ENCODE measurements at places on chromosomes 1 and 21. TPM values are rescaled to one million over a fixed set of nuclear protein-coding genes. Genes with fewer than 3 reads are reported as not detected.

GRCh38 chr1:201766131-201766866, 62.7 kb upstream of the IPO9 start:
- H3K36me3 ChIP-seq, result peaks cover 7% of the 10 kb centered on the region
- H3K4me3 ChIP-seq, result no peak overlapping the region
- H3K27me3 ChIP-seq, result no peaks in the 10 kb centered on the region
- H3K27ac ChIP-seq, result no peak overlapping the region

- no peaks in the 10 kb centered on the region for H3K4me1 ChIP-seq
- H3K4me3 ChIP-seq, result no peak overlapping the region
- no peak overlapping the region for H3K27ac ChIP-seq
- H3K27me3 ChIP-seq, result no peaks in the 10 kb centered on the region
- DNase-seq, result no peak
Observed at GRCh38 chr1:21833392-21833976, 21.4 kb downstream of the LDLRAD2 start.

DNA sequence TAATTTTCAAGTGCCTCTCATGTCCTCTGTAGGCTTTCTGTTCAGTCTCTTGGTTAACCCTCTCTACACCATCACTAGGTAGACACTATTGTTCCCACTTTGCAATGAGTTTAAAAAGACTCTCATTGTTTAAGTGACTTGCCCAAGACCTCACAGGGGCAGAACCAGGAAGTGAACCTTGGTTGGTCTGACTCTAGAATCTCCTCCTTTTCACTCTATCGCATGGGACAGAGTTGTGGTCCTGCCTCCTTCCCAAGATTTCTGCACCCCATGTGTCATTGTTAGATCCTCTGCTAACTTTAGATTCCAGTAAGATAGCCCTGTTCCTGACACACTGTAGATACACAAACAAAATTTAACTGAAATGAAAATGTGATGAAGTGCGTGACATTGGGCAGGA, 481.7 kb upstream of the USP24 start:
- no peaks in the 10 kb centered on the region for H3K27me3 ChIP-seq
- H3K27ac ChIP-seq, result no peak overlapping the region
- no peak for DNase-seq
- H3K36me3 ChIP-seq, result no peaks in the 10 kb centered on the region

GRCh38 chr1:222048094-222048595, 306.3 kb upstream of the DUSP10 start:
- H3K4me3 ChIP-seq, result no peak overlapping the region
- DNase-seq, result no peak

- DNase-seq, result no peak
- H3K4me1 ChIP-seq, result no peaks in the 10 kb centered on the region
- H3K27me3 ChIP-seq, result no peaks in the 10 kb centered on the region
- peaks cover 14% of the 10 kb centered on the region for H3K36me3 ChIP-seq
Observed at GRCh38 chr21:28949318-28949717, 43.4 kb downstream of the LTN1 start.

GRCh38 chr1:241311056-241311746, 45.8 kb downstream of the RGS7 start:
- H3K27ac ChIP-seq, result no peak overlapping the region
- no peaks in the 10 kb centered on the region for H3K27me3 ChIP-seq
- DNase-seq, result no peak
- H3K4me3 ChIP-seq, result no peak overlapping the region

GRCh38 chr1:156538711-156539440, 33.5 kb downstream of the IQGAP3 start:
- no peak overlapping the region for H3K4me3 ChIP-seq
- no peaks in the 10 kb centered on the region for H3K36me3 ChIP-seq
- H3K27ac ChIP-seq, result no peak overlapping the region
- no peaks in the 10 kb centered on the region for H3K27me3 ChIP-seq
- no peaks in the 10 kb centered on the region for H3K4me1 ChIP-seq
- no peak for DNase-seq

GRCh38 chr1:185896863-185897262, 162.7 kb downstream of the HMCN1 start:
- H3K4me3 ChIP-seq, result no peak overlapping the region
- no peak overlapping the region for H3K27ac ChIP-seq
- no peaks in the 10 kb centered on the region for H3K27me3 ChIP-seq
- no peaks in the 10 kb centered on the region for H3K36me3 ChIP-seq
- H3K4me1 ChIP-seq, result no peaks in the 10 kb centered on the region

Gene C4BPA
- not detected for polyA plus RNA-seq

Gene CDCP2
- polyA plus RNA-seq, result not detected

Gene TNFSF4
- polyA plus RNA-seq, result 3.6 TPM

Gene NCMAP
- not detected for polyA plus RNA-seq

All from naive B cell (primary cell).